ENCODE measurements at places on chromosomes 16 and 17. TPM values are rescaled to one million over a fixed set of nuclear protein-coding genes. Genes with fewer than 3 reads are reported as not detected.

The RAP1GAP2 gene
- 29.3 TPM for total RNA-seq

The RASL10B gene
- total RNA-seq, result 5.1 TPM

The LDHD gene
- 0.31 TPM for total RNA-seq

The TEX19 gene
- not detected for total RNA-seq

The DPH1 gene
- total RNA-seq, result 20.7 TPM

The NMRAL1 gene
- total RNA-seq, result 51.2 TPM

The PRR15L gene
- total RNA-seq, result not detected

The TEKT5 gene
- total RNA-seq, result 1.2 TPM

The GNAO1 gene
- 48.0 TPM for total RNA-seq

DNA sequence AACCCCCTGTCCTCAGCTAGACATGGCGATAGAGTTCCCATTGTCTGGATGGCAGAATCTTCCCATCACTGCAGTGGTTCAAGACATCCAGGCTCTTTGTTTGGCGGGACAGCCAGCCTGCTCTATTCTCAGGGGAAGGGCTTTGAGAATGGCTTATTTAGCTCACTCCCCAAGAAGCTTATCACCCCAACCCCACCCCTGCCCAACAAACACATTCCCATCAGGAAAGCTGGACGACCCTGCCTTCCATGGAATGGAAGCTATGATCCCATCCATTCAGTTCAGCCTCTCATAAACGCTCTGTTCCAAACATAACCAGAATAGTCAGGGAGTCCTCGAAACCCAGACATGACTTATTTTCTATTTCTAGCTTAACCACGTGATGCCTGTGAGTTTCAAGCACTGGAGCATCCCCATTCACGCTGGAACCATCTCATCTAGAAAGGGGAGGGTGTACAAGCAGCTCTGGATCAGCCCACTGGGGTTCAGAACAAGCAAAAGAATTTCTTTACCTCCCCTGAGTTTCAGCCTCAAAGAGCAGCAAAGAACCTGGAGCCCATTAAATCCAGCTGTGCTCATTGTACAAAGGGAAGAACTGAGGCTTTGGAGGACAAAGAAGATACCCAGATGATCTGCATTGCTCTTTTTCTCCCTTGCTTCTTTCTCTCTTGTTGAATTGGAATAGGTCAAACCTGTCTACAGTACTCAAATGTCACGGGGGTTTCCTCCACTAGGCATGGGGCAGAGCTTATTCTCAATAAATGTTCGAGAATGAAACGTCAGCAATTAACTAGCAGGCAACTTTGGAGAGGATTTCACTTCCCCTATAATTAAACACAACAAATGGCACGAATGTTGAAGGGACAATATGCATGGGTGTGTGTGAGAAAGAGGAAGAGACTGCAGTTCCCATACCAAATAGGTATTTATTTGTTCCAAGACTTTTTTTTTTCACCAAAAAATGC lies 93.1 kb downstream of the XYLT1 start:
- no peak for DNase-seq

GRCh38 chr16:86093801-86094750 lies 195.1 kb downstream of the IRF8 start:
- no peak for DNase-seq

GRCh38 chr16:67701420-67701819 lies 17.7 kb downstream of the GFOD2 start:
- no peak for DNase-seq

- peak; percentile 28 for DNase-seq
Observed at GRCh38 chr16:70725024-70725911, 39.4 kb upstream of the MTSS2 start.

DNA sequence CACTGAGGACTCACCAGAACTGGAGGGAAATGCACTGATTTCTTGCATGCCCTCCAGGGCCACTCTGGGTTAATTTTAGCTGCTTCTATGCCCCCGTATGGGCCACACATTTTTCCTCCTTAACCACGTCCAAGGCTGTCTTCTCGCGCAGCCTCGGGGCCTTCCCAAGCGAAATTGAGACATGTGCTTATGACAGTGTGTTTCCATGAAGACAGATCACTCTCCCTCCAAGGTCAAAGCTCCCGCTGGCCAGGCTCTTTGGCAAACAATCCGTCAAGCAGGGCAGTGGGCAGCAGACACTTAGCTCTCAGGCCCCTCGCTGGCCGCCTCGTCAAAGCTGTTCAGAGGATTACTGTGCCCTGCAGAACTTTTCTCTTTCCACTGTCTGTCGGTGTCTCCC lies 243.0 kb upstream of the N4BP1 start:
- no peak for DNase-seq

DNA sequence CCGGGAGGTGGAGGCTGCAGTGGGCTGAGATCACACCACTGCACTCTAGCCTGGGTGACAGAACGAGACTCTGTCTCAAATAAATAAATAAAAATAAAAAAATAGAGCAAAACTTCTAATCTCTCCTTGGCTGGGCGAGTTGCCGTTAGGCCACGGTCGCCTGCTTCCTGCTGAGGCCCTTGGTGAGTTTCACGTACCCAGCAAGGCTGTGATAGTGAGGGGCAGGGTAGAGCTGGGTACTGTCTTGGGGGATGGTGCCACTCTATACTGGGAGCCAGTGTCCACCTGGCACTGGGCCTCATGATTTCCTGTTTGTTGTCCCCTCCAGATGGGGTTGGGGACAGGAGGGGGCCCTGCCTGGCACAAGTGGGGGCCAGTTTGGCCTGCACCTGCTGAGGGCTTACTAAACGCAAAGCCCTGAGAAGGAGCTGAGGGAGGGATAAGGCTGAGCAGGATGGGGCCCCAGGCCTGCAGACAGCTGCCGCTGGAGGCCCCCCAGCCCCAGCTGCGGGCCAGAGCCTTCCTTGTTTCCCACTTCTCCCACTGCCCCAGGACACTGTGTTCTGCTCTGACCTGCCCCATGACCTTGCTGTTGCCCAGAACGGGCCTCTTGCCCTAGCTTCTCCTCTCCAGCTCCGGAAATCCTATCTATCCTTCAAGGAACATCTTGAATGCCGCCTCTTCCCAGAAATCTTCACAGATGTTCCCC lies 25.4 kb downstream of the GJD3 start:
- DNase-seq, result no peak

DNA sequence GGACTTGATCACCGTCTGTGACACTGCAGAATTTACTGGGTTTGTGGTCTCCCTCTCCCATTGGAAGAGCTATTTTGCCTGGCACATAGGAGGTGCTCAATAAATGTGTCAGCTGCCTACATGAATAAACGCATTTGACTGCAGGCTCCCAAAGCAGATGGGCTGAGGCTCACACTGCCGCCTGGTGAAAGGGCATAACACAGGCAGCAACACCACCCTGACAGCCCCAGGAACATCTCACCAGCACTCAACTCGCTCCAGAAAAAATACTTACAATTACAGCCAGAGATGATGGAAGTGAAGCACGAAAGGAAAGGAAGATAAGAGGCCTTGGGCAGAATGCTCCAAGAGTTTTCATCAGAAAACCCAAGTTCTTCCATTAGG lies 73.9 kb downstream of the RPH3AL start:
- DNase-seq, result no peak

DNA sequence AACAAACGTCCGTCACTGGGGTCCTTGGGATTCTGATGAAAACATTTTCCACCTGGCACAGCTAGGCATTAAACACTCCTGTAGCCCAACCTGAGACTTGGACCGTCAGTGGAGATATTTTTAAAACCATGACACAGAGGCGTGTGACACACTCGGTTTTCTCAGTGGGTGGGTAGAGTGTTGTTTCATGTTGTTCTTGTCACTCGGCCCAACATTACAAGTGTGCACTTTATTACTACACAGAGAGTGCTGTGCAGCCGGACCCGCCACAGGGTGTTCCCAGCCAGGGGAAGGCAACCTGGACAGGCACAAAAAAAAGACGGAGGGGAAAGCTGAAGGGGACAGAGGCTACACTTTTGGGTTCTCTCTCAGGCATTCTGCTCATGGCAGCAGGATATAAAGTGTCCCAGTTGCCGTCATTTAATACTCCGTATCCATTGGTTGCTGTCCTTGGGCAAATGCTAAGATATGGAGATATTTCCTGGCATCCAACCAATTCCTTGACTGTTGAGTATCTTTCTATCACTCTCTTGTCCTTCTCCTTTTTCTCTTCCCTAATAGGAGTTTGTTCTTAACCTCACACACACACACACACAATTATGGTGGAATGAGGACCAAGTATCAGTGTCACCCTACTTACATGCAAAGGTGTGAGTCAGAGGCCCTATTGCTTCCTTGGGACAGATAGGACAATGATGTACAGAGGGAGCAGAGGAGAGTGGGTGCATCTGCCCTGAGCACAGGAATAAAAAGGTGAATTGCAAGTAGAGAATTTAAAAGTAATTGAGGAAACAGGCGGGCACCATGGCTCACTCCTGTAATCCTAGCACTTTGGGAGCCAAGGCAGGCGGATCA lies 154.1 kb upstream of the SOX9 start:
- DNase-seq, result peak; percentile 39

DNA sequence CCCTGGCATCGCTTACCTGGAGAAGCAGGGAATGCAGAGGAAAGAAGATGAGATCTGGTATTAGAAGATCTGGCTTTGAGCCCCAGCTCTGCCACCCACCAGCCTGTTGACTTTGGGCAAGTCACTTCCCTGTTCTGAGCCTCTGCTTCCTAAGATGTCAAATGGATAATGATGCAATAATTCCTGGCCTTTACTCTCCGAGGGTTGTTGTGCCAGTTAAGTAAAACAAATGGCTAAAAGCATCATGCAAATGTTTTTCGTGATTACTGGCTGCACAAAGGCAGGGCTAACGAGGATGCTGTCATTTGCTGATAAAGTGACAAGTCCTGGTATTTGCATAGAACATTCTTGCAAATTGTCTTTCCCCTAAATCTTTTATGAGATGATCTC lies 1.3 kb upstream of the ZNF821 start:
- DNase-seq, result no peak

DNA sequence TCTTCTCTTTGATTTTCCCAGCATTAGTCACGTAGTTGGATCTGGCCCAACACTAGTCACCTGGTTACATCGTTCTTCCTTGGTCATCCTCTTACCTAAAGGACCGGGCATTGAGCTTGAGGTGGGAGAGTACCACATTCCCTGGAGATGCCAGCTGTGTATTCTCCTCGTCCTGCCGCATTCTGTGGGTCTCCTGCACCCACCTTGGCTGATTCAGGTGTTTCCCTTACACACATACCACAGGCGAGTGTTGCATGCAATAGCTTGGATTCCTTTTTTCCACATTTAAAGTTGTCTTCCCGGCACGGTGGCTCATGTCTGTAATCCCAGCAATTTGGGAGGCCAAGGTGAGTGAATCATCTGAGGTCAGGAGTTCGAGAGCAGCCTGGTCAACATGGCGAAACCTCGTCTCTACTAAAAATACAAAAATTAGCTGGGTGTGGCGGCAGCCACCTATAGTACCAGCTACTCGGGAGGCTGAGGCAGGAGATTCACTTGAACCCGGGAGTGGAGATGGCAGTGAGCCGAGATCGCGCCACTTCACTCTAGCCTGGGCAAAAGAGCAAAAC lies 21.6 kb upstream of the CLEC18C start:
- DNase-seq, result no peak

GRCh38 chr17:74728033-74728701 lies 8.9 kb upstream of the RAB37 start:
- DNase-seq, result no peak

GRCh38 chr16:21184834-21185233 lies 26.4 kb downstream of the LDAF1 start:
- DNase-seq, result no peak

GRCh38 chr16:2963723-2964474 lies at the start of gene KREMEN2:
Gene KREMEN2, plus strand, starts transcription at chr16:2964275. Its CDS starts 246 bp downstream, at chr16:2964521.
- DNase-seq, result no peak

GRCh38 chr16:9647981-9648701 lies 534.1 kb downstream of the GRIN2A start:
- no peak for DNase-seq

DNA sequence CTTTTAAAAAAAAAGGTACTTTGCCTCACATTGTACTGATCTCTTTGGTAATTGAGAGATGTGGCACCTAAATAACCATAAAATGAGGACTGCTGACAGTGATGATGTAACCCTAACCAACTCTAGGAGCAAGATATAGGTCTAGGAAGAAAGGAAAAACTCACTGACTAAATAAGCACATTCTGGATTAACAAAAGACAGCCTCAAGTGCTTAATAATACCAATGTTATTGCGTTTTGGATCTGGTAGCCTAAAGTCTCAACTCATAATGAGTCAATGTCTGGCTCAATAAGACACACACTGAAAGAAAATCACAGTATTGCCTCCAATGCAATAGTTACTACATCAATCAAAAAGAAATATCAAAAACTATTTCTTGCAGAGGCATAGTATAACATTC lies 3.0 kb downstream of the ERN1 start:
- DNase-seq, result no peak

GRCh38 chr16:48561960-48562393 lies 48.0 kb downstream of the N4BP1 start:
- no peak for DNase-seq

GRCh38 chr17:57860414-57860999 lies 10.7 kb upstream of the MRPS23 start:
- no peak for DNase-seq

GRCh38 chr16:85843471-85844168 lies 44.1 kb downstream of the COX4I1 start:
- no peak for DNase-seq

GRCh38 chr16:711548-712320 lies 3.2 kb upstream of the METRN start:
- peak; percentile 36 for DNase-seq

GRCh38 chr16:74892574-74893461 lies 92.1 kb downstream of the WDR59 start:
- no peak for DNase-seq

Measured in occipital lobe (tissue), 3 donors.